Lower leg skin (tissue), 4 donors: ENCODE measurements at places on chromosomes 3 and 15. TPM values are rescaled to one million over a fixed set of nuclear protein-coding genes. Genes with fewer than 3 reads are reported as not detected.

The DNAH1 gene
- 5.9 TPM for total RNA-seq

- DNase-seq: no peak
These were observed 53.0 kb downstream of the LSAMP start for GRCh38 chr3:116392291-116392690.

- DNase-seq: no peak
These were observed 102.4 kb upstream of the UBE3A start for GRCh38 chr15:25541228-25541627.

DNA sequence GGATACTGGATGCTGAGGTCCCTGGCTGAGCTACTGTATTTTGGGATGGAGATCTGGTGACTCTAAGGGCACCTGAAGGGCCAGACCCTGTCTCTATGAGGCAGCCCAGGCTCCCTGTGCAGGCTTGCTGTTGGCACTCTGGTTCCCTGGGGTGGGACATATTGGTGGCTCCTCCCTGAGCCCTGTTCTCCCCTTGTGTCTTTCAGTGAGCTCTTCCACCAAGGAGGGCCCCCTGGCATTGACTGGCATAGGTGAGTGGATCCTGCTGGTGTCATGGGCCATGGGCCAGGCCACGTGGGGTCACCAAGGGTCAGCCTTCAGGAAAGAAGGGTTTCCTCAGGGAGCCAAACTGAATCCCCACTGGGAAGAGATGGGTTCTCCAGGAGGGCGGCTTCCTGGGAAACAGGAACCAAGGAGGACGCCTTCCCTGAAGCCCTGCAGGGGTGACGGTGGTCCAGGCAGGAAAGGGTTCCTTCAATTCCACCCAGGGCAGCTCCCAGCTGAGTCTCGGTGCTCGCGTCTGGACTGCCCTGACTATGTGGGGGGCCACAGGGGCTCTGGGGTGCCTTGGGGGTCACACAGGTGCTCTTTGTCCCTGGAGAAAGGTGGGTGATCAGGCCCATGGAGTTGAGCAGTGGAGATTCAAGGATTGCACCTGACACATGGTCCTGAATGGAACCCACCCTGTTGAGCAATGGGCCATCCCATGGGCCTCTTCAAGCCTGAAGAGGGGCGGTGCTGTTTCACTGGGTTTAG is 220.4 kb downstream of the SNRPN start:
- peak; percentile 42 for DNase-seq

- no peak for DNase-seq
These were observed 25.6 kb downstream of the DUSP7 start for GRCh38 chr3:52030714-52031310.

DNA sequence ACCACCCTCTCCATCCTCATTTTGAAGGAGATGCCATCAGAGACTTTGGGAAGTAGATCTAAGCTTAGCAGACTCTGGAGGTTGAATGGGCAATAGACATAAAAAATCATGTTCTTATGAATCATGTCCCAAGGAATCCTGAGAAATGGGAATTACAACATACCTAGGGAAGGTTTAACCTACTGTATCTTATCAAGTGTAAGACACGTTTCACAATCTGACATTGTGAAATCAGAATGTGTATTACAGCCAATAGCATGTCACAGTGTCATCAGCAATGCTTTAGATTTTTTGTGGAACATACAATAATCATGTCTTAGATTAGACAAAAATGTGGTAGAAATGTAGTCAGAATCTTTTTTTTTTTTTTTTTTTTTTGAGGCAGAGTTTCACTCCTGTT is 332.4 kb upstream of the TLE3 start:
- no peak for DNase-seq

- DNase-seq: no peak
These were observed 244.8 kb upstream of the TPRG1 start for GRCh38 chr3:188926741-188927511.

DNA sequence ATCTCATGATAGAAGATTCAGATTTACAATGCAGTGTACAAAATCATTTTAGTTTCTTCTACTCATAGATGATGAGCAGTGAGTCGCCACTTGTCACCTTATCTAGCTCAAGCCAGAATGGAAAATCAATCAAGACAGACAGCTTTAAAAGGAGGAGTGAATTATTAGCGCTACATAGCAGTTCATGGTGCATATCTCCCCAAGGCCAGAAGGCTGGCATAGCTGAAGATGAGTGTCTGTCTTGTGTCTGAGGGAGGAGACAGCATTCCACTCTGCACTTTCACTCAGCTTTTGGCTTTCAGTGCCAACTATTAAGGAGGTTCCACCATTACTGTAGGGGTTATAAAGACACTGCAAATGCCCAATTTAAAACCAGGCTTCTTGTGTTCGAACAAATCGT is 804.1 kb upstream of the LMCD1 start:
- no peak for DNase-seq

GRCh38 chr3:81650187-81650586 is 111.3 kb downstream of the GBE1 start:
- DNase-seq: no peak

The CTXND1 gene
- 0.29 TPM for total RNA-seq

DNA sequence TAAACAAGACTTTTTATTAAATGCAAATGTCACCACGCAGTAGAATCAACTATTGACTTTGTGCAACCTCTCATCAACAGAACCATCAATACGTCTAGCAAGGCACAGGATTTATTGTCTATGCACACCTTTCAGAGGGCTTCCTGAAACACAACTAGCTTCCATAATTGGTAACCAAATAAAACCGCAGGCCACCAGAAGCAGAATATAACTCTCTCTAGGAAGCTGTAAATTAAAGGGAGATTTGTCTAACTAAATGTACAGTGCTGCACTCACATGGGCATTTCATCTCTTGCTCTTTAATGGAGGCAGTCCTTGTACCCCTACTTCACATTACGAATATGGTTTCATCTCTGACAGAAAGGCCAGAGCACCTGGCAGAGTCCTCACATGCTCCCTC is 93.0 kb downstream of the FHIT start:
- no peak for DNase-seq

The ADCY5 gene
- 3.5 TPM for total RNA-seq

The COPS2 gene
- 55.8 TPM for total RNA-seq

The ZKSCAN7 gene
- total RNA-seq: 0.53 TPM

The TEX264 gene
- 161 TPM for total RNA-seq

DNA sequence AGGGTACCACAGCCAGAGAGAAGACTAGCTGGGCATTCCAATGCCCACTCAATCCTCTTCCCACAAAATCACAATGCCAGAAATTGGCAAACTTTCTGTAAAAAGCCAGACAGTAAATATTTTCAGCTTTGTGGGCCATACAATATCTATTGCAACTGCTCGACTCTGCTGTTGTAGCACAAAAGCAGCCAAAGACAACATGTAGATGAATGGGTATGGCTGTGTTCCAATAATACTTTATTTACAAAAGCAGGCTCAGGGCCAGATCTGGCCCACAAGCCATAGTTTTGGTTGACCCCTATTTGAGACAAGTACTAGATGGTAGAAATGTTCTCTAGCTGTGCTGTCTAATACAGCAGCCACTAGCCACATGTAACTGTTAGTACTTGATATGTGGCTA is 330.9 kb downstream of the ERC2 start:
- no peak for DNase-seq
